ENCODE measurements at places on chromosomes 13 and 19. TPM values are rescaled to one million over a fixed set of nuclear protein-coding genes. Genes with fewer than 3 reads are reported as not detected.

- no peak for DNase-seq
Observed at GRCh38 chr13:49874430-49874829, 61.7 kb downstream of the SPRYD7 start.

- DNase-seq: peak; percentile 91
Observed at GRCh38 chr13:40109351-40109844, 453.9 kb downstream of the COG6 start.

- no peak for DNase-seq
Observed at GRCh38 chr19:28839455-28839854, 373.5 kb downstream of the UQCRFS1 start.

The CEACAM8 gene
- not detected for total RNA-seq

The HSD17B14 gene
- total RNA-seq: not detected

GRCh38 chr13:39631307-39631706 is 24.2 kb upstream of the COG6 start:
- no peak for DNase-seq

DNA sequence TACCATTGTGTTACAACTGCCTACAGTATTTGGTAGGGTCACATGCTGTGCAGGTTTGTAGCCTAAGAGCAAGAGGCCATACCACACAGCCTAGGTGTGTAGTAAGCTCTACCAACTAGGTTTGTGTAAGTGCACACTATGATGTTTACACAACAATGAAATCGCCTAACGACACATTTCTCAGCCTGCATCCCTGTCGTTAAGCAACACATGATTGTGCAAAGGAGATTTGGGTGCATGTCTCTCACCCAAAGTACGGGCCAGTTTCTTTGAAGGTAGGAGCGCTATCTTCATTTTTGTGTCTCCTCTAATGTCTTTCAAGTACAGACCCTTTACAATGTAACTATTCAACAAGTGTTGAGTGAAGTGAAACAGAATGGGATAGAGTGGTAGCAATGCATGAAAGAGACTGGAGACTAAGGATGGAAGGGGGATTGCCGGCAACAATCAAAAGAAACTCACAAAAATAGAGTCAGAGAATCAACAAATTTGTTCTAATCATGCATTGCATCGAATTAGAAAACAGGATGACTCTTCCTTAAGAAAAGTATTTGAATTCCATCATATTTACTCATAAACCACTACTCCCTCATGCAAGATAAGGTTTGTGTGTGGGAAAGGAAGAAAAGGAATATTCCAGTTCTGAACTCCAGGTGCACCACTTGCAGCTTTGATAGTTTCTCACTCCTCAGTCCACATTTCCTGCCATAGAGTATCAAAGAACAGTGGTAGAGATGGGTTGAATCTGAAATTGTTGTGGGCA is 60.2 kb upstream of the TNFRSF19 start:
- peak; percentile 72 for DNase-seq

Measured in LHCN-M2 (cell line).